Tibial nerve (tissue), 4 donors: ENCODE measurements at places on chromosomes 3 and 15. TPM values are rescaled to one million over a fixed set of nuclear protein-coding genes. Genes with fewer than 3 reads are reported as not detected.
A peak's percentile ranks its signal among the peaks of the same experiment; 100 is the strongest.

MBNL1 gene
- total RNA-seq: 353 TPM

CYP19A1 gene
- total RNA-seq: 6.3 TPM

GRCh38 chr3:160707187-160707794 is 30.3 kb downstream of the ARL14 start:
- H3K4me3 ChIP-seq: no peak overlapping the region
- no peaks in the 10 kb centered on the region for H3K27me3 ChIP-seq
- no peak overlapping the region for H3K27ac ChIP-seq
- DNase-seq: peak; percentile 36

MINDY4B gene
- total RNA-seq: not detected

MESP2 gene
- total RNA-seq: not detected

DNA sequence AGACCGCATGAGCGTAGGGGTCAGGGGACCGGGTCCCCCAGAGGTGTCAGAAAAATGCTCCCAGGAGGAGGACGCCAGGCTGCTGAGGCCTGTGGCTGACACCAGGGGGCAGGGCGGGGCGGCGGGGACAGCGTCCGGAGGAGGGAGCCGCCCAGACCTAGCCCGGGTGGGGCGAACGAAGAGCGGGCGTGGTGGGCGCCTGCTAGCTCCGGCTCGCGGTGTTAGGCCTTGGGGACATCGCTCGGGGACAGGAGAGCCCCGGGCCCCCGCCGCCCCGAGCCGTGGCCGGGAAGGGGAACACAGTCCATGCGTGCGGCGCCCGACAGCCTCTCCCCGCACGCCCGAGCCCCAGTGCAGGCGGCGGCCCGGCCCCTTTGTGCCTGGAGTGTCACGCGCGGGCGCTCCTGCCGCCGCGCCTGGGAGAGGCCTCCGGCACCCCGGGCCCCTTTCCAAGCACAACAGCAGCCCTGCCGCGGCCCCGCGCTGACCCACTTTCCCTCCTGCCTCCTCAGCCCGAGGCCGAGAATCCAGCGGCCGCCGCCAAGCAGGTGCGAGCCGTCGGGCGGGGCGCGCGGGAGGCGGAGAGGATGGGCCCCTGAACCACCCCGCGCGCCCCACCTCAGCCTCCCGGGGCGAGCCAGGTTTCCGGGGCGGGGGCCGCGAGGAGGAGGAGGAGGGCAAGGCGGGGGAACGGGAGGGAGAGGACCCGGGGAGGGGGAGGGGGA is 111.0 kb upstream of the KLF13 start:
- peak overlapping the region; percentile 57 for H3K4me3 ChIP-seq
- H3K27me3 ChIP-seq: no peaks in the 10 kb centered on the region
- peak overlapping the region; percentile 96 for H3K27ac ChIP-seq
- peak; percentile 67 for DNase-seq
- H3K4me1 ChIP-seq: peaks cover 13% of the 10 kb centered on the region
